ENCODE measurements at places on chromosomes 7 and 10.

DNA sequence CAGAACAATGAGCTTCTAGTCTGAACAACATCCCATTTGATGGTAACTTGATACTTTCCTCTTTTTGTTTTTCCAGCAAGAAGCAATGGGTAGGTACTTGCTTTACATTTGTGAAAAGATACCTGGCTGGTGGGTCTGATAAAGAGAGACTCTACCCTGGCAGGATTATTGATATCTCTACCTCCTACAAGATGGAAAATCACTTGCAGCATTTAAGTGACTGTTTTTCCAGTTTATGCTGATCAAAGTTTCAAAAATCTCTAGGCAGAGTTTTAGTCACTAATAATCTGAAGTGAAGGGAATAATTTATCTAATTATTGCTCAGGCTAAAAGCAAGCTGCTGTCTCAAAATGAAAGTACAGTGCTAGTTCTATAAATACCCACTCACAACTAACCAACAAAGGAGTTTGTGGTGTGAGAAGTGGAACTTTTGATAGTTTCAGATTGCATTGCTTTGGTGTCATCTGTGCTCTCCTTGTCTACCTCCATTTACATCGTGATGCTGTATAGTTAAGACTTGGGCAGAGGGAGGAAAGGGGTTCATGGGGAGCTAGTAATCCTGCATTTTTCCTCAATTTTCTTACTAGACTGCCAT, 86.0 kb upstream of the ANKRD1 start:
- DNase-seq: no peak

DNA sequence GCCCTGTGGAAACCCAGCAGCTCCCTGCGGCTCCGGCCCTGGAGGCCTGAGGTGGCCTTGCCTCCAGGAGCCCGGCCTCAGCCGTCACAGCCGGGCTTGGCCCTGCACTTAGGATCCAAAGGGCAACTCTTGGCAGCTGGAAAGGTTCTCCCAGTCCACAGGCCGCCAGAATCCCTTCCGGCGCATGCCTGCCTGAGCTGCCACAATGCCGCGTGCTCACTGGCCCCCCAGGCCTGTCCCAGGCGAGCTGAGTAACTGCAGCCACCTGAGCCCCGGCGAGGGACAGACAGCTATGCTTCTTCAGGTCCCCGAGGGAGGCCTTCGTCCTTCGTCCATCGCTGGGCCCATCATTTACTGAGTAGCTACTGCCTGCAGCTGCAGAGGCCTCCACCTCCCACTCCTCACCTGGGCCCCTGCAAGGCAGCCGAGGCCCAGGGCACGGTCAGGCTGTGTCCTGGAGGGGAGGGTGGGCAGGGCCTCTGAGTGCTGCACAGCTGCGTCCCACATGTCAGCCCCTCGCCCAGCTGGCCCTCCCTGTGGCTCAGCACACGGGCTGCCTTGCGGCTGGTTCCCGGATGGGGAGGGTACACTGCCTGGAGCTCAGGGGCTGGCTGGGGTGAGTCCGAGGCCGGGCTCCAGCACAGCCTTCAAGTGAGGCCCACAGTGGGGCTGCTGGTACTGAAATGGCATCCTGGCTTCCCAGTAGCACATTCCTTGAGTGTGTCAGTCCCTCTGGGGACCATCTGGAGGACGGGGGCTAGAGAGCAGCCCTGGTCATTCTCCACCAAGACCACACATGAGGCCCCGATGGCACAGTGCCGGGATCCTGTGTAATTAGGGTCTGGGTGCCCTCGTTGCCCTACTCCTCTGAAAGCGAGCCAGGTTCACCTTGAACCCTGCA, 172.5 kb downstream of the ELFN1 start:
- no peak for DNase-seq

GRCh38 chr7:142809671-142810070, 38.9 kb downstream of the PRSS2 start:
- no peak for DNase-seq

GRCh38 chr7:31439165-31439564, 74.7 kb upstream of the ITPRID1 start:
- DNase-seq: no peak

DNA sequence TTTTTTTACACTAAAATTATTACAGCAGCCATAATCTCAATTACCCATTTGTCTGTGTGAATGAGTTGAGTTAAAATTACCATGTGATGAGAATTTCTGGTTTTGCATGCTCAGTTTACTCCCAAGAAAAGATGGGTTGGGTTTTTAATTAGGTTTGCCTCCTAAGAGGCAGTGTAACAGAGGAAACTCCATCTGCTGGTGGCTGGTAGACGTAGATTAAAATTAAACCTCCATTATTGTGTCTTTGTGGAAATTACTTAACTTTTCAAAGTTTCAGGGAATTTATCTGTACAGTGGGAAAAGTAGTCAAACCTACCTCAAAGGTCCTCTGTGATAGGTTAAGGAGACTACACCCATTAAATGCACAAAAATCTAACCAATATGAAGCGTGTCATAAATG, 954.2 kb downstream of the PCDH15 start:
- no peak for DNase-seq

DNA sequence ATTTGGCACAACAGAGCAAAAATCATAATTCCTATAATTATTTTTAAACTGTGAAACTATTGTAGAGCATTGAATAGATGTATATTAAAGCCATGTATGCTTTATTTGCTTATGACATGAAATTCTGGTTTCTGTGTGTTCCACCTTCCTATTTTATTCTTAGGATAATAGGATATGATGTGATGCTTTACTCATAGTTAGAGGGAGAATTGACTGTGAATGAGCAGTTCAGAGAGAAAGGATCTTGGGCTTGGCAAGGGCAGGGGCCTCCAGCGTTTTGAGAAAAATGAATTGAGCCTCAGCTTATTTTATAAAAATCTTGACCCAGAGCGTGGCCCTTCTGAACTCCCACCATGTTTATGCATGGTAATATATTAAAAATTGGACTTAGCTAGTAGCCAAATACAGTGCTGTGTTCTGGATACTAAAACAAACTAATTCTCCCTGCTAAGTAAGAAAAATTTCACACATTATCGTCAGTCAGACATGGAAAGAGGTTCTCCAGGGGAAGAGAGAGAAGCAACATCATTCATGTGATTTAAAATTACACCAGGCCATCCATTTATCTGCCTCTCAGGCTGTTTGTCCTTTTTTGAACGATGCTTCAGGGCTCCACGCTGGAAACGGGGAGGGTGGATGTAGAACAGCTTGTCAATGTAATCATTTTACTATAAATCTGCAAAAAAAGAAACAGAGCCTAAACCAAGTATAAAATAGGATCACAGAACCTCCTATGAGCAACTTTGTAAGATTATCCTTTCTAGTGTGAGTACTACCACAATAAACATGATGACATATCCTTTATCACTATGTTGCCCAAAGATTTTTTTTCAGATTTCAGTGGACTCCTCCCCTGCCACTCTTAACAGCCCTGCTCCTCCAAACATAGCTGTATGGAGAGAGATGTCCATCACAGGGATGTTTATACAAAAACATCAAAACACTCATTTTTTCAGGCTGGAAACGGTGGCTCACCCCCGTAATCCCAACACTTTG, 258.1 kb upstream of the C7orf33 start:
- DNase-seq: no peak

DNA sequence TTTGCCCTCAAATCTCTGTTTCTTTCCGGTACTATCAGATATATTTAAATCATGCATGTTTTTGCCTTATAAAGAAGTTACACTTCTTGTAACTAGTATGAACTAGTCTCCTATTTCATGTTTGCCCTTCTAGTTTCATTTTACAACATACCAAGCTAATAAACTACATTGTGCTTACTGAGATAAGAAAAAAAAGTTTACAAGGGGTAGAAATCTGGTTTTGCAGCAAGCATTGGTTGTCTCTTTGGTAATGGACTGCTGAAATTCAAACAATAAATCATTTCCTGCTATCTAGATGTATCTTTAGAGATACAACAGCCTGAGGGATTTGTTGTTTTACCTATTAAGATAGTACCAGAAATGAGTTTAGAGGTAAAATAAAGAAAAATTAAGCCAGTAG, 18.8 kb downstream of the PTTG1IP2 start:
- no peak for DNase-seq

- DNase-seq: no peak
These were observed 72.2 kb downstream of the CH25H start for GRCh38 chr10:89134963-89135362.

DNA sequence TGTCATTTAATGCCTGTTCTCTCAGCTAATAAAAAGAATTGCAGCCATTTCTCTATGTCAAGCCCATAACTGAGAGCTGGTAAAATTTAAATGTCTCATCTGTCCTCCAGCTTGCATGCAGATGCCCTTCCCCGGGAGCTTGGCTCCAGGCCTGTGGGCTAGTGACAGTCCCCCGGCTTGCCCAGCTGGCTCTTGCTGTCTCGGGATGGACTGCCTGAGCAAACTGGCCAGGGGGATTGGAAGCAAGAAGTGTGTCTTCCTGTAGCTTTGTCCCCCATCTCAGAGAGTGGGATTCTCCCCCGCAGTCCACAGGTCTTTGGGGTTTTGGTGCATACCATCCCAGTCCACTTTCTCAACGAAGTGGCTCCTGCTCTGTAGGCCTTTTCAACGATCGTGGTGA, 53.9 kb upstream of the HMX3 start:
- DNase-seq: no peak

DNA sequence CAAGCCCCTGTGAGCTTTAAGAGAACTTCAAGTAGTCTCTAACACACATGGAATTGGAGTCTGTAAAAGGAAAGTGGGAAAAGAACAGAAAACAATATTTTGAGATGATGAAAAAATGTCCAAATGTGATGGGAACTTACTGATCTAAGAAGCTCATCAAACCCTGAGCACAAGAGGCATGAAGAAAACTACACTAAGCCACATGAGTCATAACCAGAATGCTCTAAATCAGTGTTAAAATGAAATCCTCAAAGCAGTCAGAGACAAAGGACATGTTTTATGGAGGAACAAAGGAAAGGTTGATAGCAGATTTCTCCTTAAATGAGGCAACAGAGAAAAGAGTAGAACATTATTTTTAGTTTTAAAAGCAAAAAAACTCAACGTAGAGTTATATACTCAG, 37.2 kb downstream of the ZNF33A start:
- DNase-seq: no peak

DNA sequence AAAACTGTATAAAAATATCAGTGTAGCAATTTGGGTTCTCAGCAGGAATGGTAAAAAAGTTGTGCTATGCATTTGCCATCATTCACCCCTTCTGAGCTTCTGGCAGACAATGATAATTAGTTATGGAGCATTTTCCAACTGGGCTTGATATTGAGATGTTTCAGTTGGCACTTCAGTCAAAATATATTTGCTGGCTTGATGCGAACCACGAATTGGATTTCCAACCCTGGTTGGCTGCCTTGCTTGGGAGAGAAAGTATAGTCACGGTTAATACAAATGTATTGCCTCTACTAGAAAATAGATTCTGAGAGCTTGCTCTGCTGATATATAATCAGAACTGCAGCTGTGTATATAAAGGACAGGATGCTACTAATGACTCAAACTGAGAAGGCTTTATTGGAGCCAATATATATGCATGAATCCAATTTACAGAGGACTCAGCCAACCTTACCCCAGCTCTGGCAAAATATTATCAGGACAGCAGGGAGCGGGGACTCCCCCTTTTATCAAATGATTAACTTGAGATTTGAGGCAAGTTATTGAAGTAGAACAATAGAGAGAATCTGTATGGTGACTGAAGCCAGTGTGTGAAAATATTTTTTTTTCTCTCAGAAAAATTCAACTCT, 219.8 kb upstream of the SMIM30 start:
- DNase-seq: no peak

- no peak for DNase-seq
These were observed 219.7 kb downstream of the EMX2 start for GRCh38 chr10:117762126-117762818.

- DNase-seq: no peak
These were observed 14.4 kb upstream of the SPRN start for GRCh38 chr10:133438711-133439273.

DNA sequence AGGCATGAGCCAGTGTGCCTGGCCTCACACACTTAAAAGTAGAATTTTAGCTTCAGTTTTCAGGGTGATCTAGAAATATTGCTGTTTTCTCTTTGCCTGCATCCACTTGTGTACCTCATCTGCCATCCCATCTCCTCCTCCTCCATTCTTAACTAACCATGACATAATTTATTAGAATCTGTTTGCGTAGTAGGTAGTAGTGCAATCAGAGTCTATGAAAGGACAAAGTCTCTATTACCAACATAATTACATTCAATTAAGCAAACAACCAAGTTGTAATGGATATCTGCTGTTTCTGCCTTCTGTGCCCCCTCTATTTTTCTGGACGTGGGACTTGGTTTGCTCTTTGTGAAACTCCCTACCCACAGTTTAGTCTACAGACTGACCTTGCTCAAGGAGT, 72.9 kb downstream of the CDK14 start:
- DNase-seq: no peak

- no peak for DNase-seq
These were observed 26.6 kb downstream of the REEP3 start for GRCh38 chr10:63547628-63548360.

GRCh38 chr10:14172336-14172950, 158.3 kb downstream of the FRMD4A start:
- DNase-seq: no peak

DNA sequence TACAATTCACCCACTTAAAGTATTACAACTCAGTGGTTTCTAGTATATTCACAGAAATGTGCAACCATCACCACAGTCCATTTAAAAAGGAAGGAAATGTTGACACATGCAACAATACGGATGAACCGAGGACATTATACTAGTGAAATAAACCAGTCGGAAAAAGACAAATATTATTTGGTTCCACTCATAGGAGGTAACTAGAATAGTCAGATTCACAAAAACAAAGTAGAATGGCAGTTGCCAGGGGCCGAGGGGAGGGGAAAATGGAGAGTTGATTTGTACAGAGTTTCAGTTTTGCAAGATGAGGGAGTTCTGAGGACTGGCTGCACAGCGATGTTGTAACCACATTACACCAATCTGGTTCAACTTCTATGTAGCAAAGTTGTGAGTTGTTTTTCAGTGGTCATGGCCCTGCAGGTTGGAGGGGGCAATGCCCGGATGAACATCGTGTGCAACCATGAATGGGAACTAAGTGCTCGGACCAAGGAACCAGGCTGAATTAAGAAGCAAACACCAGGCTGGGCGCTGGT, 17.6 kb upstream of the TNPO3 start:
- DNase-seq: no peak

GRCh38 chr10:12586741-12587140, 237.4 kb downstream of the CAMK1D start:
- DNase-seq: no peak

GRCh38 chr7:85237721-85238120, 50.9 kb upstream of the SEMA3D start:
- DNase-seq: no peak

GRCh38 chr10:15043674-15044073, at the start of gene OLAH:
Gene OLAH (plus strand): TSS chr10:15043943. CDS start chr10:15047289, 3,346 bp downstream.
- DNase-seq: no peak

DNA sequence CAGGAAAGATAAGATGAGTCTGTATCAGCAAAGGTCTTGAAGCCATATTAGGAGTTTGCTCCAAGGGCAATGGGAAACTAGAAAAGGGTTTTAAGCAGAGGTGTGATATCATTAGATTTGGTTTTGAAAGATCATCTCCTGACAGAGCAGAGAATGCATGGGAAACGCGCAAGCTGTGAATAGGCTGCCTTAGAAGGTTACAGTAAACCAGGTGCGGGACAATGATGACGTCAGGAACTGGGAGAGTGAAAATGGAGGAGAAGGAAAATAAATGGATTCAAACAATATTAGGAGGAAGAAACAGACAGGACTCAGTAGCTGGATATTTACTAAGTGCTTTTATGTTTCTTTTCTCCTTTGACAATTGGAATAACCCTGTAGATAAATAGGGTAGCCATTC, 50.6 kb downstream of the CACNB2 start:
- no peak for DNase-seq

GRCh38 chr7:105306298-105306748, 82.4 kb downstream of the SRPK2 start:
- DNase-seq: no peak
